Activated CD8-positive, alpha-beta memory T cell treated with anti-CD3 and anti-CD28 coated beads for 36 hours (primary cell): ENCODE measurements at places on chromosomes 16 and 17. TPM values are rescaled to one million over a fixed set of nuclear protein-coding genes. Genes with fewer than 3 reads are reported as not detected.

KAT7 gene
- 61.2 TPM for total RNA-seq

RHBDL1 gene
- total RNA-seq = 0.48 TPM

FOXJ1 gene
- 0.99 TPM for total RNA-seq

SMARCE1 gene
- total RNA-seq = 106 TPM
